Epithelial cell of proximal tubule (primary cell): ENCODE measurements at places on chromosomes 5 and 9. TPM values are rescaled to one million over a fixed set of nuclear protein-coding genes. Genes with fewer than 3 reads are reported as not detected.

PLPP1 gene
- 19.8 and 36.2 TPM in 2 replicates for total RNA-seq

- no peak for DNase-seq
These were observed 98.9 kb upstream of the CPEB4 start for GRCh38 chr5:173789031-173789920.

SLC22A4 gene
- 0.75 and 1.6 TPM in 2 replicates for total RNA-seq

GRCh38 chr5:96946381-96946780 is 10.5 kb downstream of the LNPEP start:
- peak; percentile 57 for DNase-seq

DNA sequence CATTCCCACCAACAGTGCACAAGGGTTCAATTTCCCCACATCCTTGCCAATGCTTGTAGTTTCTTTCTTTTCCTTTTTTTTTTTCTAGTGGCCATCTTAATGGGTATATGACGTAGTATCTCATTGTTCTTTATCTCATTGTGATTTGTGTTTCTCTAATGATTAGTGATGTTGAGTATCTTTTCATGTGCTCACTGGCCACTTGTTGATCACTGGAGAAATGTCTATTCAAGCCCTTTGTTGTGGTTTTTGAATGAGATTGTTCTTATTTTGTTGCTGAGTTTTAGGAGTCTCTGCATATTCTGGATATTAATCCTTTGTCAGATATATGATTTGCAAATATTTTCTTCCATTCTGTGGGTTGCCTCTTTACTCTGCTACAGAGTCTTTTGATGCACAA is 1.6 kb upstream of the TMED9 start:
- no peak for DNase-seq

DNA sequence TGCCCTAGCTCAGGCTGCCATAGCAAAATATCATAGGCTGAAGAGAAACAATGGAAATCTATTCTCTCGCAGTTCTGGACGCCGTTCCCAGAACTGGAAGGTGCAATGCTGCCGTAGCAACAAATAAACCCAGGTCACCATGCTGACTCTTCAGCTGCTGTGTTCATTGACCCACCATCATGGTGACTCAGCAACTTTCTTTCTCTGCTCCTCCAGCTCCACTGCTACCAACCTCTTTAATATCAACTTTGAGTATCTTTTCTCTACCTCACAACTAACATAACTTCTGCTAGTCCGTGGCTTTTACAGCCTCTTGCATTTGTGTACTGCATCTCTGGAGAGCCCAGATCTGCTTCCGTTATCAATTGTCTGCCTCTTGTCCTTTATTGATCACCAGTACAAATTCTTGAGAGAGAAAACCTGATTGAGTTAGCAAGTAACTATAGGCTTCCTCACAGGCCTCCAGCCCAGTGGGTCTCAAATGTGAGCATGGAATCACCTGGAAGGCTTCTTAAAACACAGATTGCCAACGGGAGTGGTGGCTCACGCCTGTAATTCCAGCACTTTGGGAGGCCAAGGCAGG is 47.3 kb upstream of the SLC30A5 start:
- no peak for DNase-seq

DNA sequence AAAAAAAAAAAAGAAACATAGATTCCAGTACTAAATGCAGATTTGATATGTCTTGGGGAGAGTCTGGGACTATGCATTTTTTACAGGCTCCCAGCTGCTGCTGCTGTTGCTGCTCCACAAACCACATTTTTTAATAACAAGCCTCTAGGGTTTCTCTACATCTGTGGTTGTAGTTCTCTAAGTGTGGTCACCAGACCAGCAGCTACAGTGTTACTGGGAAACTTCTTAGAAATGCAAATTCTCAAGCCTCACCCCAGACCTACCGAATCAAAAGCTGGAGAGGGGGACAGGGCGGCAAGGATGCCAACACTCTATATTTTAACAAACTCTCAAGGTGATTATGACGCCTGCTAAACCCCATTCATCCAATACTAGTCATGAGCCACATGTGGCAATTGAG is 293.4 kb upstream of the PTGER4 start:
- DNase-seq = no peak

BAAT gene
- total RNA-seq = 0.07 TPM in 1 of 2 replicates, not detected in the other

IRX2 gene
- 17.2 and 19.3 TPM in 2 replicates for total RNA-seq

DNA sequence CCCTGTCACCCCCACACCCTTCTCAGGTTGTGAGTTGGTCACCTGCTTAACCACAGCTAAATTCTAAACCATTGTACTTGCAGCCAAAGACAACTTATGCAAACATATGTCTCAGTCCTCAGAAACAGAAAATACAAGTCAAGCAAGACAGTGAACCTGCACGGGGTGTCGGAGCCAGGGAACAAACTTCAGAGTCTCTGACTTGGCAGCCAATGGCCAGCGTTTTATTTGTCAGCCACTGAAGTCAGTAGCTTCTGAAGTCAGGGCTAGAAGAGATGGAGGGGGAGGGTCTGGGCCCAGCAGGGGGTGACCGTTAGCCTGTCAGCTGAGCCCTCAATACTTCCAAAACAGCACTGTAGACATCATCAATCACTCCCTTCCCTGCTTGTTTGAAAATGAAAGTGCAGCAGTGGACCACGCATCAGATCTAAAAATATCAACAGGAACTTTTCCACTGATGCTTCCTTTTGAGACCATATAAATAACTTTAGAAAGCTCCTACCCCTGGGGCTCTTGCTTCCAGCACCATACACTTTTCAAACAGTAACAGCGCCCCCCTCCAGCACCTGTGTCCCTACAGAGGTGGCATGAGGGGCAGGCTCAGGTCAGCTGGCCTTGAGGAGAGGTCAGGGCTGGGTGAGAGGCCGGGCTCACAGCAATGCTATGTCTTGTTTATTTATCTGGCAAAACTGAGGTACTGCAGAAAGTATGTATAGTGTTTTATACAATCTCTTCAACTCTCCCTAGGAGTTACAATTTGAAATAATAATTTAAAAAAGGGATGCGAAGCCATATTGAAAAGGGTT is 142.5 kb downstream of the ACER2 start:
- DNase-seq = no peak
